ENCODE measurements at places on chromosomes 3 and 15. TPM values are rescaled to one million over a fixed set of nuclear protein-coding genes. Genes with fewer than 3 reads are reported as not detected.

Gene CLDN16
- total RNA-seq, result 0.22 TPM

Gene SH3BP5
- total RNA-seq, result 14.2 TPM

Gene UROC1
- not detected for total RNA-seq

Gene DUOX2
- total RNA-seq, result not detected

Gene CCDC54
- total RNA-seq, result not detected

Gene RLBP1
- total RNA-seq, result not detected

Gene UBAP1L
- total RNA-seq, result 2.2 TPM

Gene GHSR
- not detected for total RNA-seq

Gene CCR8
- total RNA-seq, result not detected

Gene KNG1
- total RNA-seq, result not detected

Gene GRK7
- not detected for total RNA-seq

Gene ARPIN
- 9.6 TPM for total RNA-seq

Gene PLAAT1
- not detected for total RNA-seq

Gene SMCO1
- not detected for total RNA-seq

Gene BCL6
- 17.5 TPM for total RNA-seq

Gene CADPS
- 17.3 TPM for total RNA-seq
